Stomach (tissue), 19 donors: ENCODE measurements at places on chromosomes 13 and 19. TPM values are rescaled to one million over a fixed set of nuclear protein-coding genes. Genes with fewer than 3 reads are reported as not detected.

GRCh38 chr13:42924344-42924743 is 67.7 kb downstream of the EPSTI1 start:
- DNase-seq = no peak

GRCh38 chr13:20721454-20722357 is 18.2 kb downstream of the IL17D start:
- DNase-seq = peak; percentile 56

DNA sequence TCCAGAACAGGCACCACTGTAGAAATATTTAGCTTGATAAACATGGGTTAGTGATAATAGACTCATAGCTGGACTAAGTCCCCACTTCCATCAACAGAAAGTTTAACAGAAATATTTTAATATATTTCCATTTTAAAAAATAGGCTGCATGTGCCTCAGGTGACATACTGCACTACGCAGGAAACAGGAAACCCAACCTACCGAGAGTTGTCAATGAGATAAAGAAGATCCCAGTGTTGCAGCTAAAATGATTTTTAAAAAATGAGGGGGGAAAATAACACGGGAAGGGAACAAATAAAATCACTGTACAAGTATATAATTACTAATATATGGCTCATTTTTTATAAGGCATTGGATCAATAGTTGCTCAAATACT is 154.8 kb downstream of the TBC1D4 start:
- DNase-seq = no peak

DNA sequence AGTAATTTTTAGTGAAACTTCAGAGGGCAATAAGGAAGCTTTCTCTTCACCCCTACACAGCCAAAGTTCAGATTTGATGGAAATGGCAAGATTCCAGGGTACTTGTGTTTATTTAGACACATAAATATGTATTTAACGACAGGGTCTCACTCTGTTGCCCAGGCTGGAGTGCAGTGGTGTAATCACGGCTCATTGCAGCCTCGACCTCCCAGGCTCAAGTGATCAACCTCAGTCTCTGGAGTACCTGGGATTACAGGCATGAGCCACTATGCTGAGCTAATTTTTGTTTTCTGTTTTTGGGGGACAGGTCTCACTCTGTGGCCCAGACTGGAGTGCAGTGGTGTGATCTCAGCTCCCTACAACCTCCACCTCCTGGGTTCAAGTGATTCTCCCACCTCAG is 2.0 kb upstream of the SYCE2 start:
- no peak for DNase-seq

DNA sequence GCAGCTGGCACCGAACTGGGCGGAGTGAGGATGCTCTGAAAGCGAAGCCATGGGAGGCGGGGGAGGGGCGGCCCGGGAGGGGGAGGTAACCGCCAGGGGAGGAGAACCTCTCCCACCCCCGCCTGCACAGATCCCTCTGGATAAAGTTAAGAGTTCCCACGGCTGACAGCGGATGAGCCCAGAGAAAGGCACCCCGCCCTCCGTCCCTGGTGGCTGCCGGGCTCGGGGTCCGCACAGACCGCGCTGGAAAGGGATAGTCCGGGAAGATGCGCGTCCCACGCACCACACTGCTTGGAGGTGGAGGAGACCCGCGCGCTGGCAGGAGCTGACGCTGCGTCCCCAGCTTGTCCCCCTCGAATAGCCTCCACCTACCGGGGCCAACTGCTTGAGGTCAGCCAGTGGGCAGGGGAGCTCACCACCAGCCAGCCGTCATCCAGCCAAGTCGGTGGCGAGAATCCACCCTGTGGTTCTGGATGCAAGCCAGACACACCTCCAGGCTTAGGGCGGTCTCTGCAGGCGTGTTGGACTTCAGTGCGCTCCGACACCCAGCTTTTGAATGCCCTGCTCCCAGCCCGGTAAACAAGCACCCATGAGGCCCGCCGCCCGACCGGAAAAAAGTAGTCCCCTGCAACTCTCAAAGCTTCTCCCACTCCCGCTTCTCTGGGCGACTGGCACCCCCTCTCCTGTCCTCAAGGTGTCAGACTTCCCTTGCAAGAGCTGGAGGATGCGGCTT is at the start of gene TRPC4:
Gene TRPC4 (minus strand): TSS at position 17 of the 733 bp plus-strand sequence. CDS start 86,439 bp downstream, outside the sequence.
- peak; percentile 76 for DNase-seq

DNA sequence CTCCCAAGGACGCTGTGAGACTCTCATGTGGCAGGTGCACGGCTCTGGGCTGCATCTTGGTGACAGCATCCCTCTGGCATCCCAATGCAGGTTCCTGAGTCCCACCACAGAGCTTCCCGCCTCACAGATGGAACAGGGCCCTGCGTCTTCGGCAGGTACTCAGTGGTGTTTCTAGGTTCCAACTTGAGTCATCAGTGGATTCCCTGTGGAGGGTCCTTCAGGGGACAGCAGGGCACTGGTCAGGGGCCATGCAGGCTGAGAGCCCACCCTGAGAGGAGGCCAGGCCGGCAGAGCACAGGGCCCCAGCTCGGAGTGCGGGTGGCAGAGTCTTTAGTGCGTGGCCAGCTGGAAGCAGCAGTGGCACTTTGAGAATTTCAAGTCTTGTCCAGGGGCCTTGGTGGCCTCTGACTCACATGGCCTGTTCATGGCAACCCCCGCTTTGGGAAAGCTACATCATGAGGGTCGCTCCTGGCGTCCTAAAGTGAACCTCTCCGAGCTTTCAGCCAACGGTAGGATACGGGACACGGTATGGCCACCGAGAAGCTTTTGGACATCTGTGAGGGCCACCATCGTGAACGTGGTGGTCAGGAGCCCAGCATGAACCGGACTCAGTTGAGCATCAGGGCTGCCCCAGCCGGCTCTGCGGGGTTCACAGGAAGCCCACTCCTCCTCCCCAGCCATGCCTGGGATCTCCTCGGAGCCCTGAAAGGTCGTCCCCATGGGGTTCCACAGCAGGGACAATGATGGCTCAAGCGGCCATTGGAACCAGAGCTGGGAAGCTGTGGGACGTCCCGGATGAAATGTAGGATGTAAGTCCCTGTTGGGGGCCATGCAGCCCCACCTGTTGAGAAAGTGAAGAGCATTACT is 72.0 kb upstream of the MCF2L start:
- DNase-seq = no peak

DNA sequence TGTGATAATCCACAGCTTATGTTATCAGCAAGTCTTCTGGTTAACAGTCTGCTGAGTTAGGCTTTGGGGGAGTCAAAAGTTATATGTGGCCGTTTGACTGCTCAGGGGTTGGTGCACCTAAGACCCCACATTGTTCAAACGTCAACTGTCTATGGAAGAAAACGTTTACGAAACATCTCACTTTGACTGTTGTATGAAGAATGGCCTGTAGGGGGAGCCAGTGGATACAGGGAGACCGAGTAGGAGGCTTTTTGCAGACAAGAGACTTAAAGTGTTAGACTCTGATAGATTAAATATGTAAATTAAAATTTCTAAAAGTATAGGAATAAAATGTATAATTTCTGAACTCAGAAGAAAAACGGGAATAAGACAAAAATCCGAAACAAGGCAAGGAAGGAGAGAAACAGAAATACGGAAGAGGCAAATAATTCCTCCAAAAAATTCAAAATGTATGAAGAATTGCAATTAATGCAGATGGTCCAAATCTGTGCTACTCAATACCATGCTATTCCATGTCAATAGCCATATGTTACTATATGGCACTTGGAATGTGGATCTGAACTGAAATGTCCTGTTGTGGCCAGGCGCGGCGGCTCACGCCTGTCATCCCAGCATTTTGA is 37.8 kb downstream of the TNFSF14 start:
- peak; percentile 72 for DNase-seq

- no peak for DNase-seq
These were observed 101.3 kb downstream of the GNG7 start for GRCh38 chr19:2600914-2601870.

DNA sequence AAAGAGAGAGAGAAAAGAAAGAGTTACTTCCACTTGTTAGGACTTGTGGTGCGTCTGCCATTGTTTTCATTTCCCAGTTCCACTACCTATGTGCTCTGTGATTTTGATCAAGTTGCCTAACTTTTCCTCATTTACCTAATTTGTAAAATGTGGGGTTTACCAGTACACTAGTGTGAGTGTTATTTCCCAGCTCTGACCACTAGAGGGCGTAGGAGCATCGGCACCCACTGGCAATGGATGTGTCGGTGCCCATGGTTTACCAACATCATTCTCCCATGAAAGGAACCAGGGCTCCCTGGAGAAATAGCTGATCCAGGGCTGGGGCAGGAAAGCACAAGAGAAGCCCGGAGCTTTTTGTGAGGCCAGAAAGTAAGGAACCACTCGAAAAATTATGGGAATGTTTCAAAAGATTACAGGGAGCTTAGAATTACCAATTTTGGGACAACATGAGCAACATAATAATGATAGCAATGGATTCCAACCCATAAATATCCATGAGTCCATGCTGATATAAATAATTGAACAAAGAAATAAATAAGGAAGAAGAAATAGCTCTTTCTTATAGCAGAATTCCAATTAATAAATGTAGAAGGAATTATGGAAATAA is 15.1 kb upstream of the CEACAM4 start:
- DNase-seq = peak; percentile 78

DNA sequence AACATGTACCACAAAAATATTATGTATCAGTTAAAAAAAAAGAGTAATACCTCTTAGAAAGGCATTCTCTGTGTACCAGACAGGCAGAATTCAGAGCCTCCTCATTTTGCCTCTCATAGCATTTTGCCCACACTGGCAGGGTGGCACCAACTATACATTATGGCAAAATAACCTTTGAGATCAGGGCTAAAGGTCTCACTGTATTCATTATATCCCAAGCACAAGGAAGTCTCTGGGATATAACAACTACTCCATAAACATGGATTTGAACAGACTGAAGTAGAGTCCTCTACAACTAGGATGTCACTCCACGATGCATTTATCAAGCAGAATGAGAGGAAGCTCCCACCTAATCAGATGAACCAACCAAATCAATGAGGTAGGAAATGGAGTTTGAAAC is 10.6 kb downstream of the SUCLA2 start:
- DNase-seq = no peak

DNA sequence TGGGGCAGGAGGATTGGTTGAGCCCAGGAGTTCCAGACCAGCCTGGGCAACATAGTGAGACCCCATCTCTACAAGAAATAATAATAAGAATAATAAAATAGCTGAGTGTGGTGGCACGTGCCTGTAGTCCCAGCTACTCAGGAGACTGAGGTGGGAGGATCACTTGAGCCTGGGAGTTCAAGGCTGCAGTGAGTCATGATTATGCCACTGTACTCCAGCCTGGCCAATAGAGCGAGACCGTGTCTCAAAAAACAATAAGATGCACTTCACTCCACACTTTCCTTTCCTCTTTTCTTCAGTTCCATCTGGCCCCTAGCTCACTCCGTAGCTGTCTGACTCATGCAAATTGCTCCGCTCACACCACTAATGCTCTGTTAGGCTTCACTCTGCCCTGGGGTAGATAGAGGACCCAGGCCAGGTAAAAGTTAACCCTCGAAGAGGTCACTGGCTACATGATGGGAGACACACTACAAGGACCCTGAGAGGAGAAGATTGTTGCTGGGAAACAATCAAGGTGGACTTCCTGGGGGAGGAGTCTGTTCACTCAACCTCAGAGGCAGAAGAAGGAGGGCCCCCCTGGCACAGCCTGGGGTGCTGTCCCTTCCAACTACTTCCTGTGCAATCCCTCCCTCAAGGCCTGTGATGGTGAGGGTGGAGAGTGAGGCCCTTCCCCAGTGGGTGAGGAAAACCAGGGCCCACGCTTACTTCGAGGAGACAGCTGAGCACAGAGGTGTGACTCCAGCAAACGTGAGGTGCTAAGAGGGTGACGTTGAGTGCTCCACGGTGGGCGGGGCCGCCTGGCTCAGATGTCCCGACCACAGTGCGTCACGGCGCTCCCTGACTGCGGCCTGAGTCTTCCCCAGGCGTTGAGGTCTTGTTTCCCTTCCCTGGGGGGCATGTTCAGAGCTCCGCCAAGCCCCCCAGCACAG is 8.8 kb upstream of the TNFSF9 start:
- peak; percentile 46 for DNase-seq

DNA sequence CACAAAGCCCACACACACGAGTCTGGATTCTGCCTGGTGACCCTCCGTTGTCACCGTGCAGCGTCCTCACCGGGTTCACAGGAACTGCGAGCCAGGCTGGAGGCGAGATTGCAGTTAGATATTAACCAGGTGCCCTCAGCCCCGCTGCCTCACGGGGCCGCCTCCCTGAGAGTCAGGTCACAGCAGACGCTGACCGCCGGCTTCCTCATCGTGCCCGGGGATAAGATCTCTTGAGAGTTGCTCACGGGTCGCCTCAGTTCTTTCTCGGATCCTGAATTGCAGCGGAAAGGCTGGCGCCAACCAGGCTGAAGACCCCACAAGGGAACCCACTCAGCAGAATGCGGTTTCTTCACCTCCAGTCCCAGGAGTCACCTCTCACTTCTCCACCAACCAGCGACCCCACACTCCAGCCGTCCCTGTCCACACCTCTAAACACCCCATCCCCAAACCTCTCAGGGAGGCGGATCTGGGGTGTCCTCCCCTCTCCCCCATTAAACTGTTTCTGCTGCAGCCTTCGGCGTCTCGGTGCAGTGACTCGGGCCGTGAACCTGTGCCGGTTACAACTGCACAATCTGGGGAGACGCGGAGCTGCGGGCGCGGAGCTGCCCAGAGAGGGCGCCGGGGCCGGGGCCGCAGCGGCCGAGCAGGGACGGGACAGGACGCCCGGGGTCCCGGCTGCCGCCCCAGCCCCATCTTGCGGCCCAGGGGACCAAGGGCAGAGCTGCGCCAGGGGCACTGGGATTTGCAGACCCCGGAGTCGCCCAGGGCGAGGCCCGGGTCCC is 591 bp downstream of the ZNF823 start:
- DNase-seq = peak; percentile 85

GRCh38 chr13:35917942-35918645 is 213.1 kb downstream of the DCLK1 start:
- DNase-seq = no peak

GRCh38 chr13:93927431-93927830 is 552.1 kb downstream of the DCT start:
- DNase-seq = no peak

SLC8A2 gene
- total RNA-seq = 9.8 TPM

- no peak for DNase-seq
These were observed 8.4 kb upstream of the VSTM2B start for GRCh38 chr19:29517412-29517811.

KLF16 gene
- 22.3 TPM for total RNA-seq

CD70 gene
- not detected for total RNA-seq

DNA sequence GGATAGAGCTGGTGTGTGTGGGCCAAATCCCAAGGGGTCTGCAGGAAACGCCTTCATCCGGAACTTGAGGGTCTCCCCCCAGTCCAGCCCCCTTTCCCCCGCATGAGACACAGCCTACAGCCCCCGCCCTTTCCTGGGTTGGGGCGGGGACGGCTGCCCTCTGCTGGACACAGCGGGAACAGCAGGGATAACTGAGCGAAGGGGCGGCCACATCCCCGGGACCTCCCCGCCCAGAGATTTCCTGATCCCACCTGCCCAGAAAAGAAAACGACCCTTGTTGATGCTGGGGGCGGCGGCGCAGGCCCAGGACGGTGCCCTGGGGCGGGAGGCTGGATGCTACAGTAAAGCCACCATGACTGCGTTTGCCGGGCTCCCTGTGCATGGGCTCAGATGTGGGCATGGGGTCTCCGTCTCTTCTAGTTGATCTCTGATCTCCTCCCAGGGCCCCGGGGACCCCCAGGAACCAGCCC is 14.2 kb downstream of the ONECUT3 start:
- peak; percentile 51 for DNase-seq

GRAMD1A gene
- total RNA-seq = 39.7 TPM

- no peak for DNase-seq
These were observed 12.4 kb downstream of the EPS8L1 start for GRCh38 chr19:55088021-55088451.

GRCh38 chr13:113002206-113002912 is 33.3 kb downstream of the MCF2L start:
- DNase-seq = no peak

- no peak for DNase-seq
These were observed 29.7 kb upstream of the FAM216B start for GRCh38 chr13:42751693-42752092.

GRCh38 chr19:13339869-13340268 is 166.4 kb downstream of the CACNA1A start:
- no peak for DNase-seq
